ENCODE measurements at places on chromosomes 2 and 18.

GRCh38 chr2:168850846-168851245 lies 39.4 kb downstream of the SPC25 start:
- DNase-seq = no peak

- DNase-seq = no peak
Observed at GRCh38 chr2:84830095-84830494, 50.8 kb downstream of the TRABD2A start.

DNA sequence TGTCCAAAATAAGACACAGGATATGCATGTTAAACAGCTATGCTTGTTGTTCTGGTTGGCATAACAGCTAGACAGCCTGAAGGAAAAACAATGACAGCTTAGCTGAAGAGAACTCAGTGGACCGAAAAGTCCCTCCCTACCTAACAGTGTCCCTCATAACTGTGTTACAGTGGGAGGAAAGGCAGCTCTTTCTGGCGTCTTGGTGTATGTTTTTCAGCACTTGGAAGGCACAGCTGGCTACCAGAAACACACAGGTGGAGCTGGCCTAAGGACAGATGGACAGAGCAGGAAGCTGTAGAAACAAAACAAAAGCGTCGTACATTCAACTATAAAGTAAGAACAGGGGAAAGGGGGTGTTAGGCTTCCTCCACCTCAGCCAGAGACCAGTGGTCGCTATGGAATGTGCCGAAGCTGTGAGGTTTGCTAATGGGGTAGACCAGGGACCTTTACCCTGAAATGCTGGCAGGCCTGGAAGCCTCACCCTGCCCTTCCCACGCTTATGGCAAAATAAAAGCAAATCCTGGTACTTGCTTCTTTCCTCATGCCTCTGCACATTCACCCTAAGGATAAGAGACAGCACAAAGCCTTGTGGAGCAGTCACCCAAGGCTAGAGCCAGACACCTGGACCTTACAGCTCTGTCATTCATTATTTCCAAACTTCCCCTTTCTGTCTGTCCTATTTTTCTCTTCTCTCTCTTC lies 103.5 kb upstream of the TRIB2 start:
- no peak for DNase-seq

- DNase-seq = no peak
Observed at GRCh38 chr2:238462782-238463396, 36.2 kb downstream of the ASB1 start.

DNA sequence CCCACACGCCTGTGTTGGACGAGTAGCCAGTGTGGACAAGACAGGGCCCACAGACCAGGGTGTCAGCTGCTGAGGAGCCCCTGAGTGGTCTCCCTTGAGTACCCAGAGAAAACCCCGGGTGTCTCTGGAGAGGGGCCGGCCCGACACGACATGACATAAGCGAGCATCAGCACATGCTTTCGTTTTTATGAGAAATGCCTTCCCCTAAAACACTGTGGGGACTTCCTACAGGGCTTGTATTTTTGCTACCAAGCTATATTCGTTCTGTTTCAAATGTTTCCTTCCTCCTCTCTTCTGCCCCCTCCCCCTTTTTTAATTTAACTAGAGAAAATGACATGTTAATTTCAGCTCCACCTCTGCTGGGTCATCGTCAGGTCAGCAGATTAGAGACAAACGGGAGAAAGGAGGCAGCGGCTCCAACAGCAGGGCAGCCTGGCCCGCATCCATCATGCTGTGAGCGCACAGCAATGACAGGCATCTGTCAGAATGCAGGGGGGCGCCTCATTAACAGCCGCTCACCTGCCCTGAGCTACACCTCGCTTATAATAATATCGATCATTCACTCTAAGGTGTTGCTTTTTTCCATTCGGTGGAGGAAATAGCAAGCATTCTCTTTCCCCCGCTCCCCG lies 286.2 kb downstream of the ZNF516 start:
- DNase-seq = no peak

GRCh38 chr2:130911996-130912395 lies 75.3 kb downstream of the ARHGEF4 start:
- DNase-seq = no peak

DNA sequence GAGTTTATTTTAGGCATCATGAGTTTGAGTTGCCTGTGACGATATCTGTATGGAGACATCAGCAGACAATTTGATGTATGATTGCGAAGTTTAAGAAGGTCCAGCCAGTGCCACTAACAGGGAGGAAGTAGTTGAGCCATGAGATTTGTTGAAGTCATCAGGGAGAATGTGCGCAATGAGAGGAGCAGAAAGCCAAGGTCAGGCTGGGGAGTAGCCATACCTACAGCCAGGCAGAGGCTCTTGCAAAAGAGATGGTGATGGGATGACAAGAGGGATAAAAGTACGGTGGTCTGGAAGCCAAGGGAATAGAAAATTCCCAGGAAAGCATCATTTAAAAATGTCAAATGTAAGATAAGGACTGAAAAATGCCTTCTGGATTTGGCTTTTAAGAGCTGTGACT lies 51.2 kb downstream of the LIMS1 start:
- no peak for DNase-seq

DNA sequence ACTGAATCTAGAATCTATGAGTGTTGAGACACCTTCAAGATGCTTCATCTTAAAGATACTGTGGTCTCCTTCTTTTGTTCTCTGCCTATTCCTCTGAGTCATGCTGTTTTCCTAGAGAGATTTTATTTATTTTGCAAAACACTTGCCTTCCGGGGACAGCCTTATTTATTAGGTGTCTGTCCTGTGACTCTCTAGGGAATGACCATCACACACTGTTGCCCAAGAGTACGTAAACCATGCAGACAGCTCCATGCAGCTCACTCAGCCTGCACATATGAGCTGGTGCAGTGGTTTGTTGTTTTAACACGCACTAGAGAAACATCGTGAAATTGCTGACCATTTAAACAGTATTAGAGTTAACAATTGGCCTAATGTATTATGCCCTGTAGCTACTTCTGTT lies 12.4 kb upstream of the ADCYAP1 start:
- no peak for DNase-seq

GRCh38 chr2:241877989-241878970 lies 8.8 kb downstream of the RTP5 start:
- DNase-seq = no peak

- no peak for DNase-seq
Observed at GRCh38 chr2:182068811-182069210, 83.2 kb downstream of the PPP1R1C start.

DNA sequence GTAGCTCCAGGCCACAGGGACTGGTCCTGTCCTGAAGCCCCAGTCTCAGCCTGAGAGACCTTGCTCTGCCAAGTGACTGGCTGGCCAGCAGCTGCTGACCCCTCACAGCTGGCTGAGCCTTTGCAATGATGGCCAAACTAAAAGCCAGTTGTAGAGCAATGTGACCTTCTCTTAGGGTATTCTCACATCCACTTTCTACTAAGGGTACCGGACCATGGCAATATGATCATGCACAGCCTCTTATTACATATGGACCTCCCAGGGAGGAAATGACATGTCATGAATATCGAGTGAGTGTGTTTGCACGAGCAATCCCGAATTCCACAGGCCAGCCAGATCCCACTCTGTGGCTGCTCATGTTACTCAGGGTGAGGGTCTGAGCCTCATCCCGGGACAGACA lies 213.9 kb downstream of the VAPA start:
- DNase-seq = no peak

DNA sequence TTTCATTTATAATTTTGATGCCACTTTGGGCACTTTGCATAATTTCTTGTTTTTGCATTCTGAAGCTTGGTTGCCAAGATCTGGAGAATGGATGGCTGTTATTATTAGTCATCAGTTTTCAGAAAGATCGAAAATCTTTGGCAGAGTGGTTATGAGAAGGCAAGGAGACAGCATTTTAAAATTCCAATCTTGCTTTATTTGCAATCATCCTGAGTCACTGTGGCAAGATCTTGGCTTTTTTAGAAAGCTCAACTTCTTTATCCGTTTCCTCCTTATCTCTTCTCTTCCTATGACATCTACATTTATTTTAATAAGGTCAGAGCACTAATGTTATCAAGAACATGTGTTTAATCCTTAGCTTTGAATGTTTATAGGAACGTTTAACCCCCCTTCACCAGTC lies 31.1 kb upstream of the EIF2AK3 start:
- no peak for DNase-seq

GRCh38 chr18:58067601-58068000 lies 23.6 kb downstream of the NEDD4L start:
- no peak for DNase-seq

DNA sequence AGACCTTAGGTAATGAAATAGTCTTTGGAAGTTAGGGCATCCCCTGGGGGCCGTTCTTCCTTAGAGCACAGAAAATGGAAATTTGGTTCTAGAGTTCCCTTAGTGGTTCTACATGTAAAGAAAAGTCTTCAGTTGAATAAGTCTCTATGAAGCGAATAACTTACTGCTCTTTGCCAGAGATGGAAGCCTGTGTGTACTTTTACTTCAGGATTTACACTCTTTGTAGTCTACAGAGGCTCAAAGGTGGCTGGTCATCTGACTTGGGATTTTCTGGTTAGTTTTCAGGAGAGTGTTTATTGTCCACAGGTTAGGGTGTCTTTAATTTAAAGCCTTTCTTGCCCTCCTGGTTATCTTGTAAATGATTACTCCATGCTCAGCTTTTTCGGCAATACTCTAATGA lies 210.6 kb downstream of the ZNF521 start:
- no peak for DNase-seq

GRCh38 chr2:27847333-27847732 lies 42.9 kb downstream of the RBKS start:
- no peak for DNase-seq

DNA sequence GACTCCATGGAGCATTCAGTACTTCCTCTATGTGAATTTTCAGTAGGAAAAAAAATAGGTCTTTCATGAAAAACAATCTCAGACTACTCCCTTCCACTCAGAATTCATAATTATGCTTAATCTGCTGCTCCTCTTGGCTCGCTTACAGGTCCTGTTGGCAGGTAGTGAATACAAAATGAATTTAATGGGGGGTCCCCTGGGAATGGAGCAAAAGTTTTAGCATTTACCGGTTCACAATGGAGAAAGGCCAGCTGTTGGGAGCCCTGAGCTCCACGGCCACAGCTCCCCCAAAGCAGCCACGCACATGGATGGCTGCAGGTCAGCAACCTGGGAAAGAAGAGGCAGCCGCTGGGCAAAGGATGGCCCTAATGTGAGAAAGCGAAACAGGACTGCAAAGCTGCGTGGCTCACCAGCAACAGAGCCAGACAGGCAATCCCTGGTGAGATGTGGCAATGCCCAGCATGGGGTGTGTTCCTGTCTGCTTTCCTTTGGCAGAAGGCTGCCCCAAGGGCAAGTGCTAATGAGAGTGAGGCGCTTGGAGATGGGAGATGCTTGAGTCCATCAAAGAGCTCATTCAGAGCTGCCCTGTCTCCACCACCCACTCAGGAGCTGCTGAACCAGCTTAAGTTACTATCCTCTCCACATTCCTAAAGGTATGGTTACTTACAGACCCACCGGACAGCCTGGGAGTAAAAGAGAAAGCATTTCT lies 447.4 kb downstream of the EPHA4 start:
- no peak for DNase-seq

GRCh38 chr2:8575038-8575833 lies 106.6 kb upstream of the ID2 start:
- DNase-seq = no peak

DNA sequence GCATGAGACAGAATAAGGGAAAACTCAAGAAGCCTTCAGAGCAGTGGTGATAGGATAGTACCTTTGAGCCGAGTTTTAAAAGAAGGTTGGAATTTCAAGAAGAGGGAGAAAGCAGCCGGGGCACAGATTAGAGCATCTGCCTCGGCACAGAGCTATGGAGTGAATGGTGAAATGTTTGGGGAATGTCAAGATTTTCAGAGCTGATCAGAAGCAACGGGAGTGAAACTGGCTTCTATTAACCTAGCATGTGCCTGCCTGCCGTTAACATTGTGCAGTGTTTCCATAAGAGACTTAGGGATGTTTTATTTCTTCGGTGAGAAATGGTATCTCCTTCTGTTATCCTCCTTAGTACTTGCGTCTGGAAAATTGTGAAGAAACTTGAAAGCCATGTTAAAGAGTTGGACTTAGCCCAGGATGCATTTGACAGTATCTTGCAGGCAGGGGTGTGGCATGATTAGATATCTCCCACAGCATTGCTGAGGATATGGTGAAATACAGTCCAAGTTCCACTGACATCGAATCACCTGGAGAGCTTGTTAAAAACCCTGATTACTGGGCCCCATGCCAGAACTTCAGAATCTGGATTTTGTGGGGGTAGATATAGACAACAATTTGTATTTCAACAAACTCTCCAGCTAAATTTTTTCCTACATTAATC lies 96.8 kb upstream of the PPP1CB start:
- no peak for DNase-seq

DNA sequence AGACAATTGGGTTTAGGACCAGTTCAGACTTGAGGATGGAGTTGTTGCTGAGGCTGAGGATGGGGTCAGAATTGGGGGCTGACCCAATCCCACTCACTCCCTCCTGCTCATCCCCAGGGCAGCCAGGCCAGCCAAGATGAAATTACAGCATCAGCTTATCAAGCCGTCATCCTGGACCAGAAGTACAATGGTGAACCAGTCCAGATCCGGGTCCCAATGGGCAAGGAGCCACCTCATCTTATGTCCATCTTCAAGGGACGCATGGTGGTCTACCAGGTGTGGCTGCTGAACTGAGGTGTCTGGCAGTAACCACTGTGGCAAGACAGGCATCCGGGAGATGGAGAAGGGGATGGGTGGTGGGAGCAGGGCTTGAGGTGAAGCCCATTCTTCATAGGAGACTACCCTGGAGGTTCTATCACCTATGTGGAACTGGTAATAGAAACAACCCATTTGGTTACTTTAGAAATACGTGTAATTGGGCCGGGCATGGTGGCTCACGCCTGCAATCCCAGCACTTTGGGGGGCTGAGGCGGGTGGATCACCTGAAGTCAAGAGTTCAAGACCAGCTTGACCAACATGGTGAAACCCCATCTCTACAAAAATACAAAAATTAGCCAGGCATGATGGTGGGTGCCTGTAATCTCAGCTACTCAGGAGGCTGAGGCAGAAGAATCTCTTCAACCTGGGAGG lies 13.9 kb downstream of the VIL1 start:
- DNase-seq = no peak

- DNase-seq = no peak
Observed at GRCh38 chr2:144460727-144461307, 59.1 kb downstream of the ZEB2 start.

- DNase-seq = no peak
Observed at GRCh38 chr18:67385455-67385854, 131.1 kb downstream of the DSEL start.
